ENCODE measurements at places on chromosomes 2 and 18. TPM values are rescaled to one million over a fixed set of nuclear protein-coding genes. Genes with fewer than 3 reads are reported as not detected.

DNA sequence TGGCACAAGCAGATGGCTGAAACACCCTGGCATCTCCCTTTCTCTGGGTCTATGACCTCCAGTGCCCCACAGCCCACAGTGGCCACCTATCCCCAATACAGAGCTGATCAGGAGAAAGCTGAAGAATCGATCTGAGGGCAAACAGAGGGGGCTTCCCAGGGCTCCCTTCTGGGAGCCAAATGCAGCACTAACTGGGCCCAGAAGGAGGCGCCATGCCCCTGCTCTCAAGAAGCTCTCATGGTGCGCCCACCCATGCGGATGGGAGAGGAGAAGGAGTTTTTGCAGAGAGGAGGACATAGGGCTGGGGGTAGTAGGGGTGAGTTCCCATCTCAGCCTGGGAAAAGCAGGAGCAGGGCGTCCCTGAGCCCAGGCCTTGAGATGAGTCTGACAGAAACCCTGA, 787.3 kb upstream of the RAB6C start:
- no peaks in the 10 kb centered on the region for H3K36me3 ChIP-seq
- no peak for DNase-seq
- H3K27me3 ChIP-seq: no peaks in the 10 kb centered on the region
- no peak overlapping the region for H3K4me3 ChIP-seq
- H3K27ac ChIP-seq: no peak overlapping the region
- no peaks in the 10 kb centered on the region for H3K4me1 ChIP-seq

DNA sequence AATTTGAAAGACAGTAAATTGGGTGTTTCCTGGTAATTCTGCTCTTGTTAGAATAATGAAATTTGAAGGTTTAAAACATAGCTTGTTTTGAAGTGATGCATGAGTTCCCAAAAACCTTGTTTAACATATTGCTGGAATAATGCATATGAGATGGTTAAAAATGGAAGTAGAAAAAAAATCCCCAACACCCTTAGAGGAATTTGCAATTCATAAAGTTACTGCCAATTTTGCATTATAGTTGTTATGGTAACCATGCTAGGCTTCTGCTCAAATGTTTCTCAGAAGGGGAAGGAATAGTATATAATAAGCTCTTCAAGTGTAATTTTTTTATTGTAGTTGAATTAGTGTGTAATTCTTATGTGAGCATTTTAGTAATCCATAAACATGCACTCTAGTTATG, 49.1 kb downstream of the FASTKD2 start:
- no peak for DNase-seq
- no peaks in the 10 kb centered on the region for H3K27me3 ChIP-seq
- H3K4me3 ChIP-seq: no peak overlapping the region
- H3K36me3 ChIP-seq: no peaks in the 10 kb centered on the region

DNA sequence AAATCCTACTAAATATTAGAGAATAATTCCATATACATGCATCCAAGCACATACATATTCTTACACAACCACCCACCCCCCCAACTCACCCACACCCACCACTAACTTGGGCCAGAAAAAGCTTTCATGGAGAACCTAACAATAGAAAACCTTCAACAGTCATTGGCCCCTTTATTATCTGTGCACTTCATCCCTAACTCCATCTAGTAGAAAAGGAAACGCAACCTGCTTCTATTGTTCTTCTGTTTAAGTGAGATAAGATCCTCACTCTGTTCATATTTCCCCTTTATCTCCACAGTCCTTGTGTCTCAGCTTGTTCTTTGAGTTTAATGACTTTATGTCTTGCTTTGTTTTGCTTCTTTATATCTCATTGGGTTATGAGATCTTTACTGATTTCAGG, 1740.2 kb upstream of the CELF4 start:
- H3K4me3 ChIP-seq: no peak overlapping the region
- no peaks in the 10 kb centered on the region for H3K36me3 ChIP-seq
- no peaks in the 10 kb centered on the region for H3K4me1 ChIP-seq
- no peaks in the 10 kb centered on the region for H3K27me3 ChIP-seq

DNA sequence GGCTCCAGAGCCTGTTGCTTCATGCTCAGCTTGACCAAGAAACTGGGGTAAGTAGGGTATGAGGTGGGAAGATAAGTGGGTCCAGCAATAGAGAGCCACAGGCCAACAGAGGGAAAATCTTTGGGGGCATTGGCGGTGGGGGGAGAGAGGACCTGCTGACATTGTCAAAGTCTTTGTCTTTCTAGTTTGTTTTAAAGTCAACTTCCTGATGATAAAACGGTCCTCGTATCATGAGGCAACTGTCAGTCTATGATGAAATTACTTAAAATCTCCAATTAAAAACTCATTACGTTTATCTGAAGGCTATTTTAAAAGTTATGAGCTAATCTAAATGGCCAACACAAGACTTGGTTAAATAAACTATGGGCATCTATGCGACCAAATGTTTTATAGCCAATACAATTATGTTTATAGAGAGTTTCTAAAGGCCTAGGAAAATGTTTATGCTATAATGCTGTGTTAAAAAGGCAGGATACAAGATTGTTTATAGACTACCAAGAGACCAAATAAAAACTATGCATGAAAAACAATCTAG, 84.4 kb upstream of the CD28 start:
- no peaks in the 10 kb centered on the region for H3K27me3 ChIP-seq
- H3K4me3 ChIP-seq: no peak overlapping the region
- H3K36me3 ChIP-seq: no peaks in the 10 kb centered on the region
- peaks cover 15% of the 10 kb centered on the region for H3K4me1 ChIP-seq

DNA sequence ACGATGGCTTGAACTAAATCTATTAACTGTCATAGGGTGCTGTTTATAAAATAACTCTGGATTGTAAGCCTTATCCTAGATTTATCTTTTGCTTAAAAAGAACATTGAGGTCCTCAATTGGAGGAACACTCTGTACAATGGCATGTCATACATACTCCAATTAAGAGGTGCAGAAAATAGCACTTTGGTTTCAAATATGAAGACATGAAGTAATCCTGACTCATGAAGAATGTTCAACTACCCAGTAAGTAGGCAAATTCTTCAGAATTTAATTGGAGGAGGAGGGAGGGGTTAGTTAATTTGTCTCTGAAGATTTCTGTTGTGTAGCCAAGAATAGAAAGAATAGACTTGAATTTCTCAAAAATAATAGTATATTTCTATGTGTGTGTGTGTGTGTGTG, 36.1 kb downstream of the DCC start:
- no peaks in the 10 kb centered on the region for H3K36me3 ChIP-seq
- H3K27me3 ChIP-seq: no peaks in the 10 kb centered on the region
- no peak overlapping the region for H3K27ac ChIP-seq
- no peak for DNase-seq
- no peaks in the 10 kb centered on the region for H3K4me1 ChIP-seq

DNA sequence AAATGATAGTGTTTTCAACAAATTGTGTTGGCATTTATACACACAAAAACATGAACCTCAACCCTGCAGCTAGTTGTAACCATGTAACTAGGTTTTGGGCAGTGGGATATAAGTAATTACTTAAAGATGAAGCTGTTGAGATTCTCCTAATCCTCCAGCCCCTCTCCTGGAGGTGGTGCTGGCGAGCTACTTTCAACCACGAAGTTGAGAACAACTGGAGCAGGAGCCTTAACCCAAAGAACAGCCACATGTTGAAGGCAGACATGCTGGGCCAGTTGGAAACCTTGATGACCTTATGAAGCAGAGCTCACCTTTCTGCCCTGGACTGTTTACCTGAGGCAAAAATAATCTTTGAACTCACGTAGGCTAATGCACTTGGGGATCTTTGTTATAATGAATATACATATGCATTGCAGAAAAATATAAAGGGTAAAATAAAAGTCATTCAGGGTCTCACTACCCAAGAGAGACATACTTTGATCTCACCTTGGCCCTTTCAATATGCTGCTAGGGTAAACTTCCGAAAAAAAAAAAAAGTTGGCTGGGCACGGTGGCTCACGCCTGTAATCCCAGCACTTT, 89.6 kb upstream of the NPAS2 start:
- H3K4me3 ChIP-seq: no peak overlapping the region
- H3K27me3 ChIP-seq: no peaks in the 10 kb centered on the region
- DNase-seq: no peak
- H3K36me3 ChIP-seq: no peaks in the 10 kb centered on the region
- no peak overlapping the region for H3K27ac ChIP-seq

KLHL30 gene
- 1.1 TPM for total RNA-seq

VWA3B gene
- 25.3 TPM for total RNA-seq

DNA sequence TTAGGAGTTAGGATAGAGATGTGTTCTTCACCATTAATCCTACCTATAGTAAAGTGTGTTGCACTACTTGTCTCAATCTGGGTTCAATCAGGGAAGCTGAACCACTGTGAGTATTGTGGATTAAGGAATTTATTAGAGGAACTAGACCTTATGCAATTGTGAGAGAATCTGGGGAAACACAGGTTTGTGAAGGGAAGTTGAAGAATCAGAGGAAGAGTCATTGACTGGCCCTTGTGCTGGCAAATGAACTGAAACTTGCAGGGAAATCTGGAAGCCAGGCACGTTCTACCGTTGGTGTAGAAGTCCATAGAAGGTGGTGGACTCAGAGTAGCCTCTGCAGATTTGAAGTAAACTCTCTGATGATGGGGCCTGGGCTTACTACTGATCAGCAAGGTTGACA, 44.7 kb upstream of the HK2 start:
- H3K4me1 ChIP-seq: no peaks in the 10 kb centered on the region
- no peaks in the 10 kb centered on the region for H3K36me3 ChIP-seq
- H3K27ac ChIP-seq: no peak overlapping the region
- peak; percentile 22 for DNase-seq
- H3K4me3 ChIP-seq: no peak overlapping the region

GRCh38 chr18:22482948-22483347, 65.2 kb upstream of the CTAGE1 start:
- H3K36me3 ChIP-seq: no peaks in the 10 kb centered on the region
- no peak for DNase-seq
- no peaks in the 10 kb centered on the region for H3K4me1 ChIP-seq
- H3K4me3 ChIP-seq: no peak overlapping the region

POTEE gene
- 0.13 TPM for total RNA-seq

SLC1A4 gene
- 15.2 TPM for total RNA-seq

GPR155 gene
- total RNA-seq: 7.5 TPM

GRCh38 chr18:41936471-41937134, 18.4 kb upstream of the PIK3C3 start:
- H3K4me1 ChIP-seq: no peaks in the 10 kb centered on the region
- H3K36me3 ChIP-seq: no peaks in the 10 kb centered on the region
- DNase-seq: no peak
- no peak overlapping the region for H3K27ac ChIP-seq

Measured in upper lobe of left lung (tissue), 6 donors.